ENCODE measurements at places on chromosomes 11 and 22. TPM values are rescaled to one million over a fixed set of nuclear protein-coding genes. Genes with fewer than 3 reads are reported as not detected.
A peak's percentile ranks its signal among the peaks of the same experiment; 100 is the strongest.

The UCP3 gene
- 1.1 TPM for total RNA-seq

- DNase-seq, result no peak
Measured at GRCh38 chr22:48581796-48582469, 1245.7 kb downstream of the BRD1 start.

- DNase-seq, result no peak
Measured at GRCh38 chr11:3896644-3897043, 41.2 kb downstream of the STIM1 start.

- no peak for DNase-seq
Measured at GRCh38 chr22:16783930-16784354, 41.3 kb downstream of the XKR3 start.

DNA sequence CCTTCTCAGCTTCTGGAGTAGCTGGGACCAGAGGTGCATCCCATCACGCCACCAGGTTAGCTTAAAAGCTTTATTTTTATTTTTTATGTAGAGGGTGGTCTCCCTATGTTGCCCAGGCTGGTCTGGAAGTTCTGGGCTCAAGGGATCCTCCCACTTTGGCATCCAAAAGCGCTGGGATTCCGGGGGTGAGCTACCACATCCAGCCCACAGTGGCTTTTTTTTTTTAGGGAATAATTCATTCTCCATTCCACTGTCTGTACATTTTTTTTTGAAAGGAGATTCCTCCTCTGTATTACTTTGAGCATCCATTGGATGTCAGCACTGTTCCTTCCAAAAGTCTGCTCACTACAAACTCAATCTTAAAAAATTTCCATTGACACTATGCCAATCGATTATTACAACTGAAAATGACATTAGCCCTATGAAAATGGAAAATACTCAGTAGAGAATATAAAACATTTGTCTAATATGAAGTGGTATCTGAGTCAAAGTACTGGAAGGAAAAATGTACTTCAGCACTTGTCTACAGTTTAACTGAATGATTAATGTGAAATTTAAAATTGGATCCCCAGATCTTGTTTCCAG, 1.3 kb upstream of the LPXN start:
- DNase-seq, result no peak

DNA sequence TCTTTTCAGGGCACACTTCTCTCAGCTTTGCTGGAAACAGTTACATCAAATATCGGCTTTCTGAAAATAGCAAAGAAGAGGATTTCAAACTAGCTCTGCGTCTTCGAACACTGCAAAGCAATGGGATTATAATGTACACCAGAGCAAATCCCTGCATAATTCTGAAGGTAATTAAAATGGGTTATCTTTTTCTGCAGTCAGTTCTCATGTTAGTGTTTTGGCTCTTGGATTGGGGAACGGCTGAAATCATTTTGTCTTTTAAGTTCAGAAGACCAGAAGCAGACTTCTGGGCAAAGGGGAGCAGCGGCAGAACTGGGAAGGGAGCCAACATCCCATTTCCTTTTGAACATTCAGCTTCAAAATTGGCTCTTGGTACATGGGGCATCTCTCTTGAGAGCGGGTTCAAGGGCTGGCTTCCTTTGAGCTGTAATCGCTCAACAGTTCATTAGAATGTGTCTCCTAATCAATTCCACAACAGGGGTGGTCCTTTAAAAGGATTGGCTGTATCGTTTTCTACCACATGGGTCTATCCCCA, 110.2 kb upstream of the MTNR1B start:
- no peak for DNase-seq

- no peak for DNase-seq
Measured at GRCh38 chr22:21719024-21719423, 16.6 kb downstream of the YPEL1 start.

DNA sequence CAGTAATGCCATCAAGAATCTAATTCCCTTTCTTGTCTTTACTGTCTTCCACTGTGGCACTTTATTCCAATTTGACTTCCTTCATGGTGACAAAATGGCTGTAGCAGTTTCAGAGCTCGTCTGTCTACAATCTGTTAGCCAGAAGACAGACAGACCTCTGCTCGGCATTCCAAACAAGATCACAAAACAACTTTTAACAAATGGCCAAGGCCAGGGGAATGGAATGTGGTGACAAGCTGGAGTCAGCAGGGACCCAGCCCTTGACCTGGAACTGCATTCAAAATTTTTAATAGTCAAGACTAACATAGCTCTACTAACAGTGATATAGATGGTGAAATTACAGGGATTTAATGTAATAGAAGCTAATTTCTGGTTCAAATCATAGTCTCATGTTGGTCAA, 637.2 kb downstream of the ETS1 start:
- DNase-seq, result no peak

GRCh38 chr22:26527574-26528465, 15.5 kb upstream of the TFIP11 start:
- no peak for DNase-seq

The AIFM3 gene
- total RNA-seq, result 1.5 TPM

GRCh38 chr11:128574576-128575011, 12.8 kb downstream of the ETS1 start:
- no peak for DNase-seq

DNA sequence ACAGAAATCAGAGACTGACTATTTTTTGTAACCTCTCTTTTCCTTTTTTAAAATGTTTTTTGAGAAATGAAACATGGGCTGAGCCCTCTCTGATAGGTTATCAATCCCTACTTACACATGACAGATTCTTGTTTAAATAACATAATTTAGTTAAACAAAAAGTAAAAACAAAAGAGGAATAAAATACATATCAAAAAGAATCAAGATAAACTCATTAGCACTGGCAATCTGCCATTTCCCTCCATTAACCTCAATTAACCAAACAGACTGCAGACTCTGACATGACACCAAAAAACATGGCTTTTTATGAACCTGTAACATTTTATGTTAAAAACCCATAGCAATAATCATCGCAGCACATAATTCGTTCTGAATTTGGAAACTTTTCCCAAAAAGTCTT, 284.4 kb upstream of the MTNR1B start:
- no peak for DNase-seq

GRCh38 chr11:64100360-64100759, 64.6 kb downstream of the FLRT1 start:
- no peak for DNase-seq

DNA sequence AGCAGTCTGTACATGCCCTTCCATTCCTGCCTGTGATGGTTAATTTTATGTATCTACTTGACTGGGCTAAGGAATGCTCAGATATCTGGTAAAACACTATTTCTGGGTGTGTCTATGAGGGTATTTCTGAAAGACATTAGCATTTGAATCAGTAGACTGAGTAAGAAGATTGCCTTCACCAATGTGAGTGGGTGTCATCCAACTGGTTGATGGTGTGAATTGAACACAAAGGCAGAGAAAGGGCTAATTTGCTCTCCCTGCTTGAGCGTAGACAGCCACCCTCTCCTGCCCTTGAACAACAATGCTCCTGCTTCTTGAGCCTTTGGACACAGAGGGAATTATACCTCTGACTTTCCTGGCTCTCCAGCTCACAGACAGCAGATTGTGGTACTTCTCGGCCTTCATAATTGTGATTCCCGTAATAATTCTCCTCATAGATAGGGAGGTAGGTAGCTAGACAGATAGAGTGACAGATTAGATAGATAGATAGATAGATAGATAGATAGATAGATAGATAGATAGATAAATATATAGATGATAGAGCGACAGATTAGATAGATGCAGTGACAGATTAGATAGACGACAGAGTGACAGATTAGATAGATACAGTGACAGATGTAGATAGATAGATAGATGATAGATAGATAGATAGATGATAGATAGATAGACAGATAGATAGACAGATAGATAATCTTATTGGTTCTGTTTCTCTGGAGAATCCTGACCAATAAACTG, 370.6 kb downstream of the CADM1 start:
- DNase-seq, result no peak

DNA sequence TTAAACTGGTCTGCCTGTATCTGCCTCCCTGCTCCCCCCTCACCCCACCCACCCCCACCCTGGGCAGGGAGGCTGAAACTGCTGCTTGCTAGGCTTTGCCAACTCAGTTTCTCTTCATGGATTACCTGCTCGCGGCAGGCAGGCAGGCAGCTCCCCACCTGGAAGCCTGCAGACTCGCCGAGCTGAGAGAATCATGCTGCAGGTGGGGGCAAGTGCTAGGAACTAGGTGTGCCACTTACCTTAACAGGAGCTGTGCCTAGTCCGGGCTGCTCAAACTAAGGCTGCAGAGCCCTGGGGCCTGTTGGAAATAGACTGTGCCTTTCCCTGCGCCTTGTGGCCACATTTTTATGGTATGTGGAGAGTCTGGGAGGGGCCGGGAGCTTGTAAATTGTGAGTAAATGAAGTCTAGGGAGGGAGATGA, 30.3 kb downstream of the MARK2 start:
- no peak for DNase-seq

DNA sequence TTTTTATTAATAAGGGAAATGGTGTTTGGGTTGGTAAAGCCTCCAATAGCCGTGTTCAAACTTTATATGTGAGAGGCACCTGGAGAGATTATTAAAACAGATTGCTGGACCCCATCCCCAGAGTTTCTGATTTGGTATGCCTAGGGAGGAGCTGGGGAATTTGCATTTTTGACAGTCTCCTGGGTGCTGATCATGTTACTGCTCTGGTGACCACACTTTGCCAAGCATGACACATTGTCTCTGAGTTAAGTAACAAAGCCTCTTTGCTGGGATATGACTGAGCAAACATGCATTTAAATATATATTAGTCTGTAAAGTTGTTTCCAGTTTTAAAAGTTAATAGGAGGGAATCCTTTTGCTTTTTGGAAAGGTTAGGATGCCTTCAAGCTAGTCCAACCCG, 140.4 kb downstream of the NAV2 start:
- no peak for DNase-seq

DNA sequence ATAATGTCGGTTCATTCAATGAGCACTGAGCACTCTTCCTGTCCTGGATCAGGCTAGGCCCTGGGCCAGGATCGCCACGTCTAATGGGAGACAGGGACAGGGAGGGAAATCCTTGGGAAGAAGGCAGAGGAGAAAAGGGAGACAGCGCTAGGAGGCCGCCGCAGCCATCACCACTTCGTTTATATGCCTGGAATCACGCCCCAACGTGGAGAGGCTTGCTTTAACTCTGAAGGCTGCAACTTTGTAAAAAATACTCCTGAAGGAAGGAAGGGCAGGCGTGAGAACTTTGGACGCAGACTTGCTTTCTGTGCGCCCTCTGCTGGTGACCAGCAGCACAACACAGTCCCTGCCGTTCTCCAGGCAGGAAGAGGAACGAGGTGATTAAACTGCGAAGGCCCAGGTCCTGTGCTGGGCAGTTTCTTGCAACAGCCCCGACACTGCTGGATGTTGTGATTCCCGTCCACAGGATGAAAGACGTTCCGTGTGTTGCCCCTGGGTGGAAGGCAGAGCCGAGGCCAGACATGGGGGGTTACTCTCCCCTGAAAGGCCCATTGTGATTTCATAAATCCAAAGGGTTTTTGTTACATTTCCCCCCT, 22.1 kb downstream of the RIBC2 start:
- DNase-seq, result peak; percentile 91

DNA sequence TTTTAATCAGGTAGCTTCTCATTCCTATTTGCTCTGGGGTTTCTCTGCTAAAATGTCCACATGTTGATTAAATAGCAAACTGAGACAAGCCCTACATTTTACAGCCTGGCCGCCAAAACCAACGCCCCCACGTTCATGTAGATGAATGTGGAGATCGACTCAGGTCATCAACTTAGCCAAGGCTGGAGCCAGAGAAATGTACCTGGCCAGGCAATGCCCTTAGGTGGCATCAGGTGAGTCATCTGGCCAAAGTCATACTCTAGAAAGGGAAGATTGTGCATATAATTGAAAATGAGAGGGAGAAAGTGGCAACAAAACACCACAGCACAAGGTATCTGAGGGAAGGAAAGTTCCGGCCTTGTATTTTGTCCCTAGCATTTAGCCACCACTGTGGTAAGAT, 37.1 kb upstream of the CCDC89 start:
- no peak for DNase-seq

All from left cardiac atrium (tissue), 4 donors.